ENCODE measurements at places on chromosomes 16 and 17.

- DNase-seq, result no peak
These were observed 6.7 kb downstream of the GIP start for GRCh38 chr17:48961516-48962233.

- DNase-seq, result no peak
These were observed 20.6 kb downstream of the HS3ST3B1 start for GRCh38 chr17:14321476-14321949.

DNA sequence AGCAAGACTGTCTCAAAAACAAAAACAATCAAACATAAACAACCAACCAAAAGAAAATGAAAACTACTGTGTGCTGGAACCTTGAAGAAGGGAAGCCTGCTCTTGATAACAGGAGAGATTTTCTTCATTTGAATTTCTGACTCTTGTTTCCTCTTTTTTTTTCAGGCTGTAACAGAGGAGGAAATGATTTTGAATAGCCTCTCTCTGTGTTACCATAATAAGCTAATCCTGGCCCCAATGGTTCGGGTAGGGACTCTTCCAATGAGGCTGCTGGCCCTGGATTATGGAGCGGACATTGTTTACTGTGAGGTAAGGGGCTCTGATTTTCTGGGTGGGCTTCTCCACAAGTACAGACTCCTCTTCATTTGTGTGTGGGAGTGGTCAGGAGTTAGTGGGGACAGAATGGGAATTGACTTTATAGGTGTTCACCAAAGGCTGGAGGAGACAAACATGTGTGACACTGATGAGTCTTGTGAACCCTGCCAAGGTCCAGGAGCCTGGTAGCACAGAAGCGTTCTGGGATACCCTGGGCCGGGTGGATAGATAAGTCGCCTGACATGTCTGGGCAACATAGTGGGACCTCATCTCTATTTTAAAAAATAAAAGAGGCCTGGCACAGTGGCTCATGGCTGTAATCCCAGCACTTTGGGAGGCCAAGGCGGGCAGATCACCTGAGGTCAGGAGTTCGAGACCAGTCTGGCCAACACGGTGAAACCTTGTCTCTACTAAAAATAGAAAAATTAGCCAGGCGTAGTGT, 14.9 kb downstream of the DUS2 start:
- no peak for DNase-seq

DNA sequence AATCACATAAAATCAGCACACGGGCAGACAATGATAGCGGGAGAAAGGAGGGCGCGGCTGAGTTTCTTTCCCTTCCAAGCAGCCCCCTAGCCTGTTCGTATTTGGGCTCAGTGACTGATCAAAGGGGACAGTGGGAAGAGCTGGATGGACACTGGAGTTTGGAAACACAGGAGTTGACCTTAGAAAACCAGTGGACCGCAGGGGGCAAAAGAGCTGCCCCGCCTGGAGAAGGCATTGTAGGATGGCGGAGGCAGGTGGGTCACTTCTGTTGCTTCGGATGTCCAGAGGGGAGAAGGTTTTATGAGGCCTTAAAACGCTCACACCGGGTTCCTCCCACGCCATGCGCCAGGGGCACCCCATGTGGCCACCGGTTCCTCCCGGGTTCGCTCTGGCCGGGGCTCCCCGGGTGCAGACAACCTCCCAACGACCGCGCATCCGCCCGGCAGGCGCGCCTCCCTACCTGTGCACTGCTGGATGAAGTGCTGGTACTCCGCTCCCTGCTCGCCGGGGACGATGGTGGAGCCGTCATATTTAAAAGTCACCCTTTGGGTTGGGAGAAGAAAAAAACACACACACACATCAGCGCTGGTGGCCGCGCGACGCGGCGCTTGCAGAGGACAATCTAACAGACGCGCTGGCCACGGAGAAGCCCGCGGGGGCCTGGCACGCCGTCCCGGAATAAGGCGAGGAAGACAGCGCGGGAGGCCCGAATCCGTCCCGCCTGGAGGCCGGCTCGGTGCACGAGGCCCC, 662 bp downstream of the COTL1 start:
- DNase-seq, result peak; percentile 25

GRCh38 chr16:75038036-75038858, 39.4 kb downstream of the ZNRF1 start:
- DNase-seq, result no peak

GRCh38 chr17:47735139-47735464, 2.1 kb downstream of the TBX21 start:
- DNase-seq, result no peak
